ENCODE measurements at places on chromosomes 6 and 20. TPM values are rescaled to one million over a fixed set of nuclear protein-coding genes. Genes with fewer than 3 reads are reported as not detected.

DNA sequence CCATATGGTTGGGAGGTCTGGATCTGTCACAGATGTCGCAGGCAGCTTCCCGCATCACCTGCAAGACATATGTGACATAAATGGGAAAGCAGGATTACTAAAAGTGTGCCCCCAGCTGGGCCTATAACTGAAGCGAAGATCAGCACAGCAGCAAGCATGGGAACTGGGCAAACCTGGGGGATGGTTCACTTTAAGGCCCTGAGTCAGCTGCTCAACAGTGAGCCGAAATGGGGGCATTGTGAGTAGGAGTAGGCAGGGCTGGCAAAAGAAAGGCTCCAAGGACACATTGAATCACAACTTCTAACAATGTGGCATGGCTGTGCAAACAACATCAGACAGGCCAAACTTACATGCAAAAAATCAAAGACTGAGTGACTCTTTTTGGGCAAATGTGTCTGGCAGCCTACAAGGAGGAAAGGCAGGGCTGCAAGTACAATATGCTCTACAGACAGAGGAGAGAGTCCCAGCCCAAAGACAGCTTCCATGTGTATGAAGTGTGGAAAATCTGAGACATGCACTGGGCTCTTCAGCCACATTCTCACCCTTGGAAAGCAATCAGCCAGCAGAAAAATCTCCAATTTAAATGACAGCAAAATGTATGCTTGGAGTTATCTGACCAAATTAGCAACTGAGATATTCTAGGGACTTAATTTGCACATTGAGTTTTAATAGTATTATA is 531.0 kb upstream of the MMS22L start:
- peak; percentile 56 for DNase-seq

- DNase-seq: no peak
These were observed 189.1 kb downstream of the TBX18 start for GRCh38 chr6:84575264-84575663.

DNA sequence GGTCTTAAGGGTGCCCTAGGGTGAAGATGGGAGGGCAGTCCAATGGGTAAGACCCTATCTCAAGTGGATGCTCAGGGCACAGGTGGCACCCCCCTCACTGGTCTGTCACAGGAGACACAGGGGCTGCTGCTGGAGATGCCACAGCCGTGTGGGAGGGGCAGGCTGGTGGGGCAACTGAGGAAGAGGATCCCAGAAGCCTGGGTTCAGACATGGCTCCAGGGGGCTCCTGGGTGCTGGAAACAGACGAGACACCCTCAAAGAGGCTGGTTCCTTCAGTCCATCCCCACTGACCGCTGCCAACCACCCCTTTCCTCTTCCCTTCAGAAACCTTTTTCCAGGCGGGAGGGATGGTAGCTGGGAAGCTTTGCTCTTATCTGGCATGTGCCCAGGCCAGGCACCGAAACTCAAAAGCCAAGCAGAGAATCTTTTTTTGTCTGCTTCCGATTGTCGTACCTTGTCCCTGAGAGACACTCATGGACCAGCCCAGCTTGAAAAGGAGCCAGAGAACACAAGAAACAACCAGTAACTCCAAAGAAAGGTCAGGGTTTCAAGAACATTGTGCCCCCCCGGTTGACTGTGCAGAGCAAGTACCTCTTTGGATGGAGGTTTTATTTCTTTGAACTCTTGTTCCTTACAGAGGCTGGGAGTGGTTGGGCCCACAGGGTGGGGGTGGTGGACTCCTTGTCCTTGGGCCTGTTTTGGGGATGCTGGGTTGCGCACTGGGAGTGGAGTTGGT is 28.5 kb upstream of the EMILIN3 start:
- DNase-seq: no peak

DNA sequence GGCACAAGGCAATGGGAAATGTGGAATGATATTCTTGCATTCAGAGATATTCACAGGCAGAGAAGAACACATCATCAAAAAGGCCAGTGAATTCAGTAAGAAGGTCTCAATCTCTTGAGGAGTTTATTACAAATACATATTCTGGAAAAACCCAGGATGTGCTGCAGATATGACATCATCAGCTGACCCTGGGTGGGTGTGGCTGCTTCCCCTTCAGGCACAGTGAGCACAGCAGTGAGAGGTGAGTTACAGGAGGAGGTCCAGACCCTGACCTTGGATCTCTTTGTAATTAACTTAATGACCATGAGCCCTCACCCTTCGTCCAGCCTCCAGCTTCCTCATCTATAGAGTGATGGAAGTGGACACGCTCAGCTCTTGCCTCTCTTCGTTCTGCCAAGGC is 147.5 kb upstream of the SYNDIG1 start:
- DNase-seq: no peak

DNA sequence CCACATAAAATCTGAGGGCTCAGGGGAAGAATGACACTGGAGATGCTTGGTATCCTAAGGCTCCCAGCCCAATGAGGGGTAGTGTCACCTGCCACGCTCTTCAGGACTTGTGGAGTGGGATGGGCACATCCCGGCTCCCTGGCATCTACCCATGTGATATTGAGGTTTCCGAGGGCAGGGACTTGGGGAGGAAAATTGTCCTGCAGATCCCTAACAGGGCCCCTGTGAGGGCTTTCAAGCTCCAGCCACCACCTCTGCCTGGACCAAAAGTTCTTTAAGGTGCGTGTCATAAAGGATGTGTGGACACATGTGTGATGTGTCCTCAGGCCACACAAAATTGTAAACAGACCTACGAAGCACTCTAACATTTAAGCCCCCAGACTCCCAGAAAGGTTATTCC is 2.5 kb downstream of the SCML4 start:
- DNase-seq: peak; percentile 40

DNA sequence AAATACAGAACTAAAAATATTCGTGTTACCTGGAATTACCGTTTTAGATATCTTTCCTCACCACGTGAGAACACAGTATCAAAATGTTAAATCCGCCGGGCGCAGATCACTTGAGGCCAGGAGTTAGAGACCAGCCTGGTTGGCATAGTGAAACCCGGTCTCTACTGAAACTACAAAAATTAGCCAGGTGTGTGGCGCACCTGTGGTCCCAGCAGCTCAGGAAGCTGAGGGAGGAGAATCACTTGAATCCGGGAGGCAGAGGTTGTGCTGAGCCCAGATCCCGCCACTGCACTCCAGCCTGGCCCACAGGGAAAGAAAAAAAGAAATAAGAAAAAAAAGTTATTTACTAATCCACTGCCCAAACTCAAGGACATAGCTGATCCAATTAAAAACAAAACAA is 4.8 kb upstream of the DDX43 start:
- DNase-seq: no peak

DNA sequence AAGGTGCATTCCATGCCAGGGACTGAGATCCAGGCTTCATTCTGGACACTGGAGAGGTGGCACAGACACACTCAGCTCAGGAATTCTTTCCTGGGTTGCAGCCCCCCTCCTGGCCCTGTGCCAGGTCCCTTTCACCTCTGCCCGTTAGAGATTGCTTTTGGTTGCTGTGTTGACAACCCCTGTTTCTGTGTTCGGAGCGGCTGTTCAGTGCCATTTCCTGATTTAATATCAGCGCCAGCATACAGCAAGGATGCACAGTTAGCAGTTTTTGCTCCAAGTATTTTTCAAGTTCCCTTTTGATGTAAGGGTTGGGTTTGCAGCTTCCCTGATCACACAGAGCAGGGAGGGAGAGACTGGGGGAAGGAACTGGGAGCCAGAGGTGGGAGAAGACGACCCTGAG is 8.5 kb upstream of the MAFB start:
- no peak for DNase-seq

GRCh38 chr6:118565311-118565960 is 17.3 kb downstream of the PLN start:
- DNase-seq: no peak

GRCh38 chr6:37731888-37732287 is 34.2 kb upstream of the MDGA1 start:
- peak; percentile 60 for DNase-seq

DNA sequence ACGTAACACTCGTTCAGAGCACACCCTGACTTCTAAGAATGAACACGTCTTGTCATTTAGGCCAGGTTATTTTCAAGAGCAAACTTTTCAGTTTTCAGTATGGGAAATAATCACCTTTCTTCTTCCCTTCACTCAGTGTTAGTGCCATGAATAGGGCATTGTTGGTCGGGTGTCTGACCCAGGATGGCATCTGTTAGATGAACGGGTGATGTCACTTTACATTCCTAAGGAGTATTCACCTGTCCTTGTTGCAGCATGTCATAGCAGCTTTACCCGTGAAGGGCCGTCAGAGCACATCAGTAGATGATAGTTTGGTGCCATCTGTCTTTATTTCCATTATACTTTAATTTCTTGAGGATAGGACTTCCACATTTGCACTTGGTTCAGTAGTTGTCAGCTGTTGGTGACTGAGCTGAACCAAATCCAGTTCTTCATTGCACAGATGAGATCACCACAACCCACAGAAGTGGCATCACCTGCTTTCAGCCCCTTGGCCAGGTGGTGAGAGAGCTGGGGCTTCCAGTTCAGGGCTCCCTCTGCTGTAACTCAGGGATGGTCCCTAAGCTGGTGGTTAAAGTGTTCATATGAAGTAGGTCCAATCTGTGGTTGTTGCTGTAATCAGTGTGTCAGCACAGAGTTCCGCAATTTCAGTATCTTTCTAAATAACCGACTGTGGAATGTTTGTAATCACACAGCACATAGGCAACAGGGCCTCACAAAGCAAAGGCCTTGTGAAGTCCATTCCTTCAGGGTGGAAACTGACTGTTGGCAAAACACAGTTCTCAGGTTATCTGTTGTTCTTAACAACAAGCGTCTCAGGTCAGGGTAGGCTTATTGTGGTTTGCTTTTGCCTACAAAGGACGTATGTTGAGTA is 68.2 kb downstream of the FAM120B start:
- DNase-seq: peak; percentile 23

- no peak for DNase-seq
These were observed 208.3 kb downstream of the LY86 start for GRCh38 chr6:6796818-6797217.

DNA sequence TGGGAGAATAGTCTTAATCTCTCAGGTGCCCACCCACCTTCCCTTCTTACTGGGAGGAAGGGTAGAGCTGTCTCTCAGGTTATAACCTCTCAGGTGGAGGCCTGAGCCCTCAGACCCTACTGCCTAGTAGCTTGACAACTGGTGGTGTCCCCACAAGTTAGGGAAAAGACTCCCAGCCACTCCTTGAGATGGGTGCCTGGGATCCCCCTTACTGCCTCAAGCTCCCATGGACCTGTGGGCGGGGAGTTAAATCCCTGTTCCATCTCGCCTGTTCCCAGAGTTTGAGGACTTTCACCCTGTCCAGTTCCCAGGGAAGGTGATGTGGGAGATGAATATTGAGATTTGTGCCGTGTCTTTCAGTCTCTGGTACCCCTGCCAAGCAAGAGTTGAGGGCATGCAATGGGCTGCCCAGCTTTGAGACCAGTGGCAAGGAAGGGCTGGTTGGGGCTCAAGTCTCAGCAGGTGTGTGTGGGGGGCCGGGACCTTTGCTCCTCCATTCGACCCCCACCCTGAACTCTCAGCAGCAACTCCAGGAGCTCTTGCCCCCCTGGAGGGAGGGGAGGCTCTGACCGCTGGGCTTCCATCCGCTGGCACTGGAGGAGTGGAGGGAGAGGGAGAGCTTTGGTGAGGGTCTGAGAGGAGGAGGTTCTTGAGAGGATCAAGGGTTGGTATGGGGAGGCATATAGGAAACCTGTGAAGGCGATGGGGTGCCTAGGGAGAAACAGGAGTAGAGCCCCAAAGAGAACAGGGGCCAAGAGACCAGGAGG is 1.1 kb upstream of the PBX2 start:
- peak; percentile 66 for DNase-seq

DNA sequence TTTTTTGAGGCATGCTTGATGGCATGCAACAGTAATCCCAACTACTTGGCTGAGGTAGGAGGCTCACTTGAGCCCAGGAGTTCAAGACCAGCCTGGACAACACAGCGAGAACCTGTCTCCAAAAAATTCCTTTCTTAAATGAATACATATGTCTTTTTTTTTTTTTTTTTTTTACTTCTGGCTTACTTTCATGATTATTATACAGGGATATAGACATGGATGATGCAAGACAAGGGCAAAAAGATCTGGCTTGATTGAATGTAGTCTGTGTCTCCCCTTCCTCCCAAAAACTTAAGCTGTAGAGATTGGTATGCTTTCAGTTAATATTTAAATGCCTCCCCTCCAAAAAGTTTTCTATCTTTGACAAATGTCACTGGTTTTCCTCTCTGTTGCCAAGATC is 7.6 kb downstream of the SNX3 start:
- no peak for DNase-seq

DNA sequence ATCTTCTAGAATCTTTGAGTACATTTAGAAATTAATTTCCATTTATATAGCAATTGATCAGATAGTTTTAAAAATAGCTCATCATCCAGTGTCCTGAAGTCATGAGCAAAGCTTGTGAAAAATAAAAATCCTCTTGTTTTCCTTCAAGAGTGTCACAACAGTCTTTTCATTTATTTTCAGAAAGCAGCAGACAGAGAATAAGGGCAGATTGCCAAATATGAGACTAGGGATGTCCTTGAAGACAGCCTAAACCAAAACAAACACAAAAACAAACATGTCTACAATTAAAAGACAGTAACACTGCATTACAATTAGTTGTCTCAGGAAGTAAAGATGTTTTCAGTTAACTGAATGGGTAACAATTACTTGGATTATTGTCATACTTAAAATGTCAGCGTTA is 682.8 kb downstream of the TFAP2A start:
- DNase-seq: no peak

DNA sequence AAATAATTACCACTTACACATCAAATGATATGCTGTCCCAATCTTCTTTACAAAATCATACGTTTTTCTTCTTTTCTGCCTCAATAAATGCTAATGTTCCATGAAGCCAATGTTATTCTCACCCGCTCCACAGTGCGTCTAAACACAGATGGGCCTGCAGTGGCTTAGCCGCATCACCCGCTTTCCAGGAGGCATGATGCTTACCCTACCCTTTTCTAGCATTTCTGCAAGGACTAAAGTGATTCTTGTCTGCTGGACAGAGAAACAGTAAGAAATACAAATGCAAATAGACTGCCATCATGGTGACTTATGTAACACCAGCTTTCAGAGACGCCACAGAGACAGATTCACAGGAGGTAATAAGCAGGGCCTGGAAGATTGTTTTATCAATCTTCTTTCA is 104.4 kb downstream of the RNASET2 start:
- no peak for DNase-seq

- DNase-seq: no peak
These were observed 29.9 kb upstream of the PREP start for GRCh38 chr6:105432797-105433196.

DNA sequence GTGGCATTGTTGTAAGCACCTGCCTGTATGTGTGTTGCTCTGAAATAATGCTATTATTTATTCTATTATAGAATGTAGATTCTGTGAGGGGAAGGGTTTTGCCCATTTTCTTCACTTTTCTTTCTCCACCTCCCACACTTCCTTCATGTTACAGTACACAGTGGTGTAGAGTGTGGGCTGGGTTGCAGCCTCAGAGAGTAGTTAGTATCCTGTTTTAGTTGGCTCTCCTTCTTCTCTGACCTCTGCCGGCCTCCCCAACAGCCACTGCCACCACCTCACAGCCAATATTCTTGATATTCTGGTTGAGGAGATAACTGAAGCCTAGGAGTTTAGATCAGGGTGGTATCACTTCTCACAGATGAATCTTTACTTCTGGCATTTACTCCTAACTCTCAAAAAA is 143.4 kb downstream of the BCKDHB start:
- DNase-seq: no peak

- no peak for DNase-seq
These were observed 4.0 kb downstream of the HUS1B start for GRCh38 chr6:652865-653264.

GRCh38 chr6:122571888-122572287 is 38.3 kb upstream of the PKIB start:
- DNase-seq: no peak

The FHL5 gene
- total RNA-seq: not detected

The TFAP2C gene
- total RNA-seq: 0.31 TPM

The AIG1 gene
- 25.2 TPM for total RNA-seq

The LINC00237 gene
- not detected for total RNA-seq
